ENCODE measurements at places on chromosomes 3 and 15. TPM values are rescaled to one million over a fixed set of nuclear protein-coding genes. Genes with fewer than 3 reads are reported as not detected.

The TNFSF10 gene
- polyA plus RNA-seq, result 48.1 TPM

The CACNA1D gene
- 0.02 TPM for polyA plus RNA-seq

The AADACL2 gene
- not detected for polyA plus RNA-seq

The MASP1 gene
- not detected for polyA plus RNA-seq

The CYP8B1 gene
- not detected for polyA plus RNA-seq

The ITGB5 gene
- polyA plus RNA-seq, result 0.62 TPM

GRCh38 chr3:23861689-23862088 lies 55.1 kb downstream of the NKIRAS1 start:
- no peaks in the 10 kb centered on the region for H3K36me3 ChIP-seq
- DNase-seq, result no peak
- peaks cover 17% of the 10 kb centered on the region for H3K4me1 ChIP-seq
- no peaks in the 10 kb centered on the region for H3K27me3 ChIP-seq
- H3K27ac ChIP-seq, result no peak overlapping the region
- H3K4me3 ChIP-seq, result no peak overlapping the region

- H3K4me3 ChIP-seq, result no peak overlapping the region
- H3K36me3 ChIP-seq, result no peaks in the 10 kb centered on the region
- H3K27ac ChIP-seq, result no peak overlapping the region
- DNase-seq, result no peak
- no peaks in the 10 kb centered on the region for H3K27me3 ChIP-seq
Observed at GRCh38 chr15:47820057-47820746, 102.9 kb downstream of the SEMA6D start.

DNA sequence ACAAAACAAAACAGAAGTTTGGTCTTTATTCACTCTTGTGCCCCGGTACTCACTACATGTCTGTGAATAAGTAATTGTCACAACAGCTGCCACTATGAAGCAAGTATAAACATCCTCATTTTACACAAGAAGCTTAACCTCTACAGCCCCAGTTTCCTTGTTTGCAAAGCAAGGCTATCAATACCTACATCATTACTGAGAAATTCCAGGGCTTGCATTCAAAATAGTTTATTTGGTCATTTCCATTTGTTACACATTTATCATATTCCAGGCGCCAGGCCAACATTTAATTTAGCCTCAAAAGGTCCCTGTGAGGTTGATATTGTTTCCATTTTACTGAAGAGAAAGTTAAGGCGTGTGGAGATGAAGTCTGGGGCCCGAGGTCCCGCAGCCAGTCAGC lies 161.4 kb upstream of the LRTM1 start:
- no peaks in the 10 kb centered on the region for H3K27me3 ChIP-seq
- no peak overlapping the region for H3K4me3 ChIP-seq
- H3K36me3 ChIP-seq, result no peaks in the 10 kb centered on the region
- DNase-seq, result no peak
- no peaks in the 10 kb centered on the region for H3K4me1 ChIP-seq

GRCh38 chr15:63264688-63265293 lies 12.6 kb upstream of the APH1B start:
- peaks cover 14% of the 10 kb centered on the region for H3K36me3 ChIP-seq
- H3K27me3 ChIP-seq, result no peaks in the 10 kb centered on the region
- H3K4me1 ChIP-seq, result no peaks in the 10 kb centered on the region
- DNase-seq, result no peak
- no peak overlapping the region for H3K27ac ChIP-seq

DNA sequence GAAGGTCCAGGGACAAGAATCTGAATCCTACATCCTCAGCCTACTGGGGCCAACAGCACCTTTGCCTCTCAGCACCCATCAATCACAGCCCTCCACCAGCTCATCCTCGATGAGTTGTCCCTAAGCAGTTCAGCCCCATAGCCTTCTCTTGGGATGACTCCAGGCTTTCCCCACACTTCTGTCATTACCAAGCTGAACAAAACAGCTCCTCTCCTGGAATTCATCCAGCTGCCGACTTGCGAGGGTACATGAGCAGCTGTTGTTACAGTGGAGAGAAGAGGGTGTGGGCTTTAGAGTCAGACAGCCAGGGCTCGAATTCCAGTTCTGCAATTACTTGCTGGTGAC lies 69.0 kb upstream of the THBS1 start:
- H3K36me3 ChIP-seq, result no peaks in the 10 kb centered on the region
- H3K27me3 ChIP-seq, result peaks cover 4% of the 10 kb centered on the region
- no peak for DNase-seq
- no peaks in the 10 kb centered on the region for H3K4me1 ChIP-seq
- no peak overlapping the region for H3K4me3 ChIP-seq

DNA sequence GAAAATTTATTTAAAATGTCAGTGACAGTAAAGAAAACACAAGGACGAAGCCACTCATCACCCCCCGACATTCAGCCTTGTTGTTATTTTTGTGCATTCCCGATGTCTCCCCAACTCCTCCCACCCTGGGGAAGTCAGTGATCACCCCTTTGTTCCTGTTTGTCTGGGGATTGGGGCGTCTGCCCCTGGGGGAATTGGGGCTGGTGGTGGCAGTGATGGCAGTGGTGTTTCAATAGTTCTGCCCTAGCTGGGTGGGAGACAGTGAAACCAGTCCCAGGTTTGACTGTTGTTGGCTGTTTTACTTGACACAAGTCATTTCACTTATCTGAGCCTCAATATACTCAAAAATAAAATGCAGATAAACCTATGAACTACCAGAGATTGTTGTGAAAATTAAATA lies 33.5 kb downstream of the IRAK2 start:
- H3K36me3 ChIP-seq, result no peaks in the 10 kb centered on the region
- peak overlapping the region; percentile 32 for H3K4me3 ChIP-seq
- no peaks in the 10 kb centered on the region for H3K27me3 ChIP-seq
- no peak for DNase-seq
- peaks cover 68% of the 10 kb centered on the region for H3K4me1 ChIP-seq
- no peak overlapping the region for H3K27ac ChIP-seq

DNA sequence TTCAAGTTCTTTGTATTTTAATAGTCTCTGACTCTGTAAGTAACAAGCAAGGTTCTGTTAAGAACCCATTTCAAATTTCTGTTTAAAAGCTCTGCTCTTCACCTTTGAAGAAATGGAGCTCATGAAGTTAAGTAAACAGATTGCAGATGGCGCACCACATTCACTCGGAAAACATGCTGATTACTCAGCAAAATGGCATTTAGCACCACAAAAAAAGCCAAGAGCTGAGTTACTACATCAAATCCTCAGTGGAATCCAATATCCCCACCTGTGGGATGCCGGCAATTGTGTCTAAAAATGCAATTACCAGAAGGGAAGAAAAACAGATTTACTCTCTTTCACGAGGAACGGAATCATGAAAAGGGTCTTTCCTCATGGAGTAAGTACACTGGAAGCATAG lies 758.0 kb downstream of the NTRK3 start:
- H3K36me3 ChIP-seq, result no peaks in the 10 kb centered on the region
- H3K27ac ChIP-seq, result no peak overlapping the region
- no peaks in the 10 kb centered on the region for H3K27me3 ChIP-seq

- DNase-seq, result peak; percentile 21
- no peak overlapping the region for H3K27ac ChIP-seq
Observed at GRCh38 chr15:70086636-70087035, 11.1 kb downstream of the TLE3 start.

DNA sequence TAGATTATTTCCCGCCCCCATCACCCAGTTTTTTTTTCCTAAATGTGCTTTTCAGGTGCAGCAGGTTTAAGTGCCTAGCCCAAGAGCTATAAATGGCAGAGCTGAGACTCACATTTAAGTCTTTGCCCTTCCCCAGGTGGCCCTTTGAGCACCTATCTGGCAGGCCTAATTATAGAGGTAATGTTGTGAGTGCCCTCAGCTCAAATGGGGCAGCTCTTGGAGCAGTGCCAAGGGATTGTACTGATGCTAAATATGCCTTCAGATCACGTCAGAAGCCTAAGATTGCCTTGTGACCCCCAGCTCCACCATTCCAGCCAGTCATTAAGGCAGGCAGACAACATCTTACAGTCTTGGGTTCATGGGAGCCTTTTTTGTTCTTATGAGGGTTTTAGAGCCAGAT lies 159.5 kb downstream of the RPLP1 start:
- DNase-seq, result no peak
- no peak overlapping the region for H3K27ac ChIP-seq

GRCh38 chr15:63104727-63105126 lies 16.9 kb upstream of the LACTB start:
- H3K4me1 ChIP-seq, result no peaks in the 10 kb centered on the region
- no peaks in the 10 kb centered on the region for H3K27me3 ChIP-seq
- DNase-seq, result no peak
- no peaks in the 10 kb centered on the region for H3K36me3 ChIP-seq

GRCh38 chr3:115808244-115808643 lies 184.9 kb downstream of the GAP43 start:
- no peaks in the 10 kb centered on the region for H3K4me1 ChIP-seq
- no peak overlapping the region for H3K27ac ChIP-seq
- H3K4me3 ChIP-seq, result no peak overlapping the region
- no peak for DNase-seq

DNA sequence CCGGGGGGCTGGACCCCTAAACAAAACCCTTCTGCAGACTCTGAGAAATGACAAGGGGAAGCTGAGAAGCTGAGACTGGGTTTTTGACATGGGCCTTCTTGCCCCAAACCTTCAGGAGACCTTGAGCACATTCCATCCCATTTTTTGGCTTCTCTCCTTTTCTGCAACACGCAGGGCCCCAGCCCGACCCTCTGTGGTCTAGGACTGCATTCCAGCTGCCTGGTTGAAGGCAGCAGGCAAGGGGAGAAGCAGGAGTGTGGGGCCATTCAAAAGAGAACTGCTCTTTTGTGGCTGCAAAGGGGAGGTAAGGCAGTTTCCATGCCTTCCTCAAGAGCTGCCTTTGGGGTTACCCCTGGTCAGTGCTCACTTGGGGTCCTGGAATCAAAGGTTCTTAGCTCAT lies 263.0 kb downstream of the TLE3 start:
- no peaks in the 10 kb centered on the region for H3K36me3 ChIP-seq
- DNase-seq, result no peak
- no peaks in the 10 kb centered on the region for H3K27me3 ChIP-seq

GRCh38 chr3:90136456-90137191 lies 1029.2 kb downstream of the EPHA3 start:
- no peaks in the 10 kb centered on the region for H3K27me3 ChIP-seq
- no peak overlapping the region for H3K4me3 ChIP-seq
- no peaks in the 10 kb centered on the region for H3K36me3 ChIP-seq
- no peaks in the 10 kb centered on the region for H3K4me1 ChIP-seq
- no peak overlapping the region for H3K27ac ChIP-seq

DNA sequence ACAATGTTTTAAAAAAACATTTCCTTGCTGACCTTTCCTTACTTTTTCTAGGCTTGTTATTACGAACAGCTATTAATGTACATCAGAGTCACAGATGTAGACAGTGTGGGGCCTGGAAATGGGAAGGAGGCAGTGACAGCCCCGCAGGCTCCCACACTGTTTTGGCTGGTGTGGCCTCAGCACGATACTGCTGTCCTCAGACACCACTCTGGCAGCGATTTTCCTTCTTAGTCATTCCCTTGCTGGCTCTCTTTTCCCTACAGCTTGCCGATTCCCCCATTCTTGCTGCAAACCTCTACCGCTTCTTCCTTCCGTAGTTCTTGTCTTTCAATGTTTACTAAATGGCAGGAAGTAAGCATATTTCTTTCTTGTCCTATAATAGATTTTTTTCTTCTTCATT lies 113.1 kb downstream of the ABI3BP start:
- H3K4me1 ChIP-seq, result no peaks in the 10 kb centered on the region
- no peaks in the 10 kb centered on the region for H3K27me3 ChIP-seq
- no peaks in the 10 kb centered on the region for H3K36me3 ChIP-seq
- no peak overlapping the region for H3K4me3 ChIP-seq
- H3K27ac ChIP-seq, result no peak overlapping the region

Data from CD8-positive, alpha-beta memory T cell (primary cell).